ENCODE measurements at places on chromosomes 5 and 9.

GRCh38 chr5:57575839-57576238, 93.2 kb upstream of the ACTBL2 start:
- no peak for DNase-seq

GRCh38 chr9:93431539-93432105, 19.9 kb upstream of the FAM120A start:
- DNase-seq, result no peak

DNA sequence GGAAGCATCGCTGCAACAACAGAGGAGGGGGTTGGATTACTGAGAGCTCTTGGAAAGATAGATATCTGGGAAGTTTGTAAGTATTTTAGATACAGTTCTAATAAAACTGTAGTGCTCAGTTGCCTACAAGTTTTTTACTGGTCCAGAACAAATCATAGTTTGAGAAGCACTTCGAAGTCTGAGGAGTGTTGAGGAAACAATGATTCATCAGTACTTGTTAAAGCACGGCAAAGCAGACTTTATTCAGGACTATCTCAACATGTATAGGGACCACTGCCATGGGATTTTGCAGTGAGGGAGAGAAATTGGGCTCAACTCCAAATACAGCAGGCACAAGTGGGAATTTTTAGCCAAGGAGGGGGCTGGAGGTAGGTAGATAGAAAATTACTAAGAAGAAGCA, 25.3 kb upstream of the RECK start:
- no peak for DNase-seq

DNA sequence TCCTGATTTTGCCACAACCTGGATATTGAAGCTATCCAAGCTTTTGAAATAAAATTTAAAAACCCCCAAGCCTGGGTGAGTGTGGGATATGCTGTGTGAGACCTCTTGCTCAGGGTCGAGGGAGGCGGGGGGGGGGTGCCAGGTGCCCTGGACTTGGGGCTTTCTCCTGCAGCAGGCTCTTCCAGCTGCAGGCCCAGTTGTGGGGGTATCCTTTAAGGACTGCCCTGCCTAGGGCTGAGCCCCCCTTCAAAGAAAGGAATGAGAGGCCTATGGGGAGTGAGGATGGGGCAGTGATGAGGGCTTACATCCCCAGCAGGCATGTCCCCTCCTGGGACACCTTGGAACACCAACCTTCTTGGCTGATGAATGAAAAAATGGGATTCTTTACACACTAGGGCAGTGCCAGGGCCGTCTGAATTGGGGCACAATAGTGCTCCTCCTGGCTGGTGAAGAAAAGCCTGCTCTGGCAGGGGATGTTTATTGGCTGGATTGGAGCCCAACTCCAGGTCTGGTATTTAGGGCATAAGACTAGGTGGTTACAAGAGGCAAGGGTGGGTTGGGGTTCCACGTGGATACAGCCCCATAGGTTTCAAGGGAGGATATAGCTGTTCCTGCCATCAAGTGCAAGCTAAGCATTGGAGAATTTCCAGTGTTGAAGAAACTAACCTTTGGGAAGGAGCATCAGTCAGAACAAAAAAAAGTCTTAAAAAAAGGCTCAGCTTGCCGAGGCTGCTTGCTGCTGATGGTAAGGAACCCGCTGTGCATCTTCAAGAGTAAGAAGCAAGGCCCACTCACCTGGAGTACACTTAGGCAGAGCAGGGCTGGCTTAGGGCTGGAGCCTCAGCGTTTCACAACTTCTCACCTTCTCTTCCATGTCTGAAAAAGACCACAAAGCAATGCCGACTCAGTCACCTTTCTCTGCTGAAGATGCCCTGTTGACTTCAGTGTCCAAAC, 7.0 kb downstream of the HNRNPAB start:
- no peak for DNase-seq

GRCh38 chr5:146805081-146805480, 73.5 kb downstream of the PPP2R2B start:
- no peak for DNase-seq

GRCh38 chr9:130234340-130235260, 31.0 kb upstream of the HMCN2 start:
- no peak for DNase-seq
